ENCODE measurements at places on chromosomes 11 and 22. TPM values are rescaled to one million over a fixed set of nuclear protein-coding genes. Genes with fewer than 3 reads are reported as not detected.

- no peak for DNase-seq
Observed at GRCh38 chr11:20483931-20484330, 96.4 kb downstream of the PRMT3 start.

Gene ISX
- not detected for total RNA-seq

DNA sequence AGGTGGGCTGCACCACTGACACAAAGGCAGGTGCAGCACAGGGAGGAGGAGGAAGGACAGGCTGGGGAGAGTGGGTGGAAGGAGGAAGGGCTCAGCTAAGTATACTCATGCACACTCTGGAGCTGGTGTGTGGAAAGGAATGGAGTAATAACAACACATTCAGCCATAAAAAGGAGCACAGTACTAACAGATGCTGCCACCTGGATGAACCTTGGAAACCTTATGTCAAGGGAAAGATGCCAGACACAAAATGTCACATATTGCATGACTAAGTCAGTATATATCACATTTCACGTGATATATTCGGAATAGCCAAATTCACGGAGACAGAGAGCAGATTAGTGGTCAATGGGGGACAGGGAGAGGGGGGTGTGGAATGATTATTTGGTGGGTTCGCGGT is 389.6 kb upstream of the SYN3 start:
- no peak for DNase-seq

Gene CASP1
- total RNA-seq = 2.9 TPM

DNA sequence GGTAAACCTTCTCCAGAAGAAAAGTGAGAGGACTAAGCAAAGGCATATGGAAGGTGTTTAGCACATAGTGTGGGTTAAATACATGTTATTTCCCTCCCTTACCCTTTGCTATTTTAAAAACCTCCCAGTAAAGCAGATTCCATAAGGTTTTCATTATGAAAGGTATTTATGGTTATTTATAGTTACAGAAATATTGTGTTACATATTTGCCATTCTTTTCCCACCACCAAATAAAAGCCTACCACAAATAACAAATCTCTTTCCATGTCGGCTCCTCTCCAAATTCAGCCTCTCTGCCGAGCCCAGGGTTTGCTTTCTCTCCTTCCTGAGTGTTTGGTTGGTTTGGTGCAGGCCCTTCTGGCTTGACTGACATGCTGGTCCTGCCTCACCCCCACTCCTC is 64.4 kb downstream of the INSC start:
- DNase-seq = no peak

Gene BLID
- total RNA-seq = 1.2 TPM

DNA sequence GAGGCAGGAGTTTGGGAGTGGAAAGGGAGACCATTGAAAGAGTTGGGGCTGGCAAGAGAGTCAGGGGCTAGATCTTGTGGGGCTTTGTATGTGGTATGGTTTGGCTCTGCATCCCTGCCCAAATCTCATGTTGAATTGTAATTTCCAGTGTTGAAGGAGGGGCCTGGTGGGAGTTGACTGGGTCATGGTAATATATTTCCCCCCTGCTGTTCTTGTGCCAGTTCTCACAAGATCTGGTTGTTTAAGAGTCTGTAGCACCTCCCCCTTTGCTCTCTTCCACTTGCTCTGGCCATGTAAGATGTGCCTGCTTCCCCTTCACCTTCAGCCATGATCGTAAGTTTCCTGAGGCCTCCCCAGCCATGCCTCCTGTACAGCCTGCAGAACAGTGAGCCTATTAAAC is 10.1 kb upstream of the RAB3IL1 start:
- DNase-seq = no peak

GRCh38 chr11:78201096-78201818 is 12.5 kb downstream of the USP35 start:
- no peak for DNase-seq

Gene PKDREJ
- total RNA-seq = under 0.01 TPM

- no peak for DNase-seq
Observed at GRCh38 chr11:68057807-68058206, 19.0 kb downstream of the TCIRG1 start.

GRCh38 chr22:23521441-23522113 is 58.5 kb downstream of the IGLL1 start:
- DNase-seq = peak; percentile 99

DNA sequence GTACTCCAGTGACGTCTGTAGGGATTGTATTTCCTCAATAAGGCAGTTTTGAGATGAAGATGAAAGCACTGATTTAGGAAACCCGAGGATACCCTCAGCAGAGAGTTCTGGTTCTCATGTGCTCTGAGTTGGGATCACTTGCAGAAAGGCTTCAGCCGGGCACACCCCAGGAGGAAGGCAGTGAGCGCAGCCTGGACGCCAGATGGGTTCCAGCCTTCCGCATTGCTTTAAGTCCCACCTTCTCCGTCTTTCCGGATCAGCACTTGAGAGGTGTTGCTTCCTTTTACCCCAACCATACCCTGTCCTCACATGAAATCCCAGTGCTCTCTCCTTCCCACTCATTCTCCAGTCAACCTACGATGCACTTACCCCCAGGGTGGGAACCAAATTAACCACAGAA is 239.5 kb upstream of the CADM1 start:
- no peak for DNase-seq

DNA sequence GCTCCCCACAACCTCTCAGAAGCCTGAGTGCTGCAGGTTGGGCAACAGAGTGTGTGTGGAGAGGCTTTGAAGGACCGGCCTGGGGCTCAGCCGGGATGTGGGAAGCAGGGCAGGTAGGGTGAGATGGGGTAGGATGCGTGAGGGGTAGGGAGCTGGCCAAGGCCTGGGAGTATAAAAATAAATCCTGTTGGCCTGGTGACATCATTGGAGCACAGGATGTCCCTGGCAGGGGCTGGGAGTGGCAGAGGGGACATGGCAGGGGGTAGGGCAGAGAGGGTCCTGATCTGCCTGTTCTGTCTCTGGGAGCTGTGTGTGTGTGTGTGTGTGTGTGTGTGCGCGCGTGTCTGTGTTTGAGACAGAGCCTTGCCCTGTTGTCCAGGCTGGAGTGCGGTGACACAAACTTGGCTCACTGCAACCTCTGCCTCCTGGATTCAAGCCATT is 28.6 kb downstream of the TEF start:
- DNase-seq = no peak

DNA sequence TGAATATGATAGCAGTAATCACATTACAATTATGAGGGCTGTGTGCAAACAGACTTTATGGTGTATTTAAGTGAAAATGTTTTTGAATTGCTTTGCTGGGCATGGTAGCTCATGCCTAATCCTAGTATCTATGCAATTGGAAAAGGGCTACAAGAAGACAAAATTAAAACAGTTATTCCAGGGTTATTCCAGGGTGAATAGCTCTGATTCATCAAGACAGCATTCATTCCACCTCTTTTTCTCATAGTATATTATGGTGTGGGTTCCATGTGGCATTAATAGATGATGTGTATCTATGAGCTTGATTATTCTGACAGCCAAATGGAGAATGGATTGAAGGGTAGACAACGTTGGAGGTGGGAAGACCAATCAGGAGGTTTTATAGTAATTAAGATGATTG is 12.1 kb upstream of the SIDT2 start:
- no peak for DNase-seq

GRCh38 chr22:37609240-37610152 is 862 bp downstream of the GGA1 start:
- DNase-seq = peak; percentile 38

GRCh38 chr11:113059548-113059947 is 98.3 kb downstream of the NCAM1 start:
- DNase-seq = no peak

Gene OR10A2
- not detected for total RNA-seq

DNA sequence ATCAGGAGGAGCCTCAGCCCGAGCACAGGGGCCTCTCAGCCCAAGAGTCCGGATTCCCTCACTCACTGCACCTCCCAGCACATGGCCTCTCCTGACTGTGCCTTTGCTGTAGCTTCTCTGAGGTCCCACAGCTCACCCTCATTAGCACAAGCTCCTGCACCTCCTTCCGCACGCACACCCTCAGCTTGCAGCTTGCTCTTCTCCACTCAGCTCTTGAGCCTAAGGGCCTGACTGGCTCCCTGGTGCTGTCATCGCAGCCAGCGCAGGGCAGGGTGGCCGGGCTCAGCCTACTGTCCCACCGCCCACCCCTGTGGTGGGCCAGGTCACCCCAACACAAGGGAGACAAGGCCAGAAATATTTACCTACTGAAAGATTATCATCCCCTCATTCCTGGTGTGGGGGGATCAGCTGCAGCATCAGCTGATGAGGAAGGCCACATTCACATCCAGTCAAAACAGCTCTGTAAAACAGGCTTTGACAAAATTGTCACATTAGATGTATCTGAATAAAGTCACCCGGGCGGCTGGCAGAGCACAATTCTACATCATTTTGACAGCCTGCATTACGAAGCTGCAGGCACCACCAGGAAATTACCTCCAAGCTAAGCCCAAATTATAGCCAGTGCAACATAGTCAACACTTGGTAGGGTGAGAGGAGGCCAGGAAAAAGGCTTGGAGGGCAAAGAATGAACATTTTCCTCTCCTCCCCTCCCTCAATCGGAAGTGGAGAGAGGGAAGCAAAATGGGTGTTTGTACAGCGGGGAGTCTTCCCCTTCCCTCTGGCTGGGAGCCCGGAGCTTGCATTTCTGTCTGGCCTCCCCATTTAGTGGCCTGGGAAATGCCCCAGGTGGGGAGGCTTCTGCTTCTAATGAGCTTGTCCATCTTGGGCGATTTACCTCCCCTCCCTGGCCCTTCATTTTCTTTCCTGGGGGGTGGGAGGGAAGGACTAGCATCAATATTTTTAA is 29.5 kb upstream of the IGSF9B start:
- no peak for DNase-seq

Gene YAP1
- 11.0 TPM for total RNA-seq

- peak; percentile 52 for DNase-seq
Observed at GRCh38 chr11:115659061-115659963, 155.1 kb upstream of the CADM1 start.

DNA sequence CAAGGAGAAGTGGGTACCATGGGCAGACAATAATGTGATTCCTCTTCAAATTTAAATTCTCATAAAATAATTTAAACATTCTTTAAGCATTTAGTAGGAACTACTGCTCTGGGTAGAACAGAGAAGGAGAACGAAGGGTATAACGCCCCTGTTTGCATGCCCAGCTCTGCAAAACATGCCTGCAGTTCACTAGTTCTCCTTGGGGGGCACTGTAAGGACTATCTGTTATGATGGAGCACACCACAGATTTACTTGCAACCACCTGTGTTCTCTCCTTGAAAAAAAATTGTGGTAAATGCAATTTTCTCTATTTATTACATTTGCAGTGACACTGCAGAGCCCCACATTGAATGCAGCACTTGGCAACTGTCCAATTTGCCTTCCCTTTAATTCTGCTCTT is 100.3 kb downstream of the GUCY1A2 start:
- no peak for DNase-seq

- no peak for DNase-seq
Observed at GRCh38 chr11:116930177-116930576, 92.8 kb upstream of the APOA1 start.

Gene OR8A1
- total RNA-seq = not detected

Gene KLHL35
- 28.5 TPM for total RNA-seq

Gene ALDH3B2
- not detected for total RNA-seq

GRCh38 chr11:2575591-2576051 is 124.2 kb downstream of the KCNQ1OT1 start:
- no peak for DNase-seq

GRCh38 chr11:125995313-125995712 is 49.5 kb downstream of the VSIG10L2 start:
- no peak for DNase-seq

- DNase-seq = no peak
Observed at GRCh38 chr22:42397332-42398249, 34.6 kb downstream of the NFAM1 start.

DNA sequence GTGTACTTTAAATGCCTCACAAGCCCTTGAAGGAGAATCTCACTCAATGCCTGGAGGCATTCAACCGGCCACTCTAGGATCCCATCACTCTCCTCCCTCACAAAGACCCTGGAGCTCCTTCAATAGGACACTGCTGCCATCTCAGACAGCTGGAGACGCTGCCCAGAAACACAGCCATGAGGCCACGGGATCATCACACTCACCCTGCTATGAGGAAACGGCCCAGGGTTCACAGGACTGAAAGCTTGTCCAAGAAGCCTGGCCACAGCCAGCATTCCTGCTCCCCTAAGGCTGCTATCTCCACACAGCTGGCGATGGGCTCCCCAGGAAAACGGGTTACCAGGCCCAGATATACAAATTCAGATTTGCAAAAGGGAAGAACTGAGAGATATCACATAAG is 13.2 kb downstream of the CARS1 start:
- no peak for DNase-seq

GRCh38 chr11:132844956-132845696 is 687.2 kb downstream of the OPCML start:
- DNase-seq = no peak

- DNase-seq = no peak
Observed at GRCh38 chr11:1705126-1706052, 8.4 kb downstream of the KRTAP5-6 start.

DNA sequence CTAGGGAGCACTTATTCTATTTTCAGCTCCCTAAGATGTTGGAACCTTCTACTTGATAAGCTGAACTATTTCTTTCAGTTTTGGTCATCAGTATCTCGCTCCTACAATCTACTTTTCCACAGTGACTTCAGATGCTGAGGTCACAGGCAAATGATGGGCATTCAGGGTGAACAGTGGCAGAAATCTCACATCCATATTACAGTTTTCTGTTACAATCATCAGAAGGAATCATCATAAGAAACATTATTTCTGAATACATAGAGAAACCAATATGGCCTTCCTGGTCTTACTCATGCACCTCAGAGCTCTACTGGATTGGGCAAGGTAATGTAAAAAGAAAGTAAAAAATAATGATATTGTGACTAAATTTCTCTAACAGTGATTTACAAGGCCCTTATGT is 39.4 kb upstream of the DDI1 start:
- no peak for DNase-seq

- DNase-seq = no peak
Observed at GRCh38 chr11:95372097-95372656, 141.2 kb upstream of the SESN3 start.

Gene ESAM
- total RNA-seq = 3.7 TPM

DNA sequence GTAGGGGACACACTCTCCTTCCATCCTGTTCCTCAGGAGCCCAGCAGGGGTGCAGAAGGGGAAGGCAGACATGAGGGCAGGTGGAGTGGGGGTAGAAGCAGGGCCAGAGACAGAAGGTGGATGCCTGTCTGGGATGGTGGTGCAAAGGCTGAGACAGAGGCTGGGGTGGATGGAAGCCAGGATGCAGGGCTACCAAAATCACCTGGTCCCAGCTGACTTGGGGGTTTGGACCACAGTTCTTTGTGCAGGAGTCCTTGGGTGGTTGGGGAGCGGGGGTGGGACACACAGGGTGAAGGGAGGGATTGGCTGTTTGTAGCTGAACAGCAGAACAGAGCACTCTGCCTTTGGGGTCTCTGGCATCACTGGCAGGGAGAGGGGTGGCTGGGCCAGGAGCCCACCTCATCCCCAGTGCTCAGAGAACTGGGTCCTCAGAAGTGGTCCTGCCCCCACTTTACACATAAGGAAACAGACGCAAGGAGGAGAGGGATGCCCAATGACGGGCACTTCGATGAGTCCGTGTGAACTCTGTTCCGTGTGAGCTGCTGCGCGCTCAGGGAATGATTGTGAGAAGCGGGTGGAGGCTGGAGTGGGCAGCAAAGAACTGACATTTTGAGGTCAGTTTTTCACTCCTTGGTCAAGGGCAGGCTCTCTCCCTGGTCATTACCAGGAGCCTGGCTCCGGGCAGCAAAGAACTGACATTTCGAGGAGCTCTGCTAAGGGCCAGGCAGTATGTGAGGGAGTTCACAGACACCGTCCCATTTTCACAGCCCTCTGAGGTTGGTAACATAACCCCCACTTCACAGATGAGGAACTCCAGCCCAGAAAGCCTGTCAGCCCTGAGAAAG is 1.9 kb downstream of the TAGLN start:
- DNase-seq = no peak

GRCh38 chr22:17086296-17086695 is 1.5 kb downstream of the IL17RA start:
- no peak for DNase-seq
